ENCODE measurements at places on chromosomes 4 and X.

GRCh38 chrX:29531336-29531735 is 684.0 kb upstream of the MAGEB2 start:
- no peak for DNase-seq

DNA sequence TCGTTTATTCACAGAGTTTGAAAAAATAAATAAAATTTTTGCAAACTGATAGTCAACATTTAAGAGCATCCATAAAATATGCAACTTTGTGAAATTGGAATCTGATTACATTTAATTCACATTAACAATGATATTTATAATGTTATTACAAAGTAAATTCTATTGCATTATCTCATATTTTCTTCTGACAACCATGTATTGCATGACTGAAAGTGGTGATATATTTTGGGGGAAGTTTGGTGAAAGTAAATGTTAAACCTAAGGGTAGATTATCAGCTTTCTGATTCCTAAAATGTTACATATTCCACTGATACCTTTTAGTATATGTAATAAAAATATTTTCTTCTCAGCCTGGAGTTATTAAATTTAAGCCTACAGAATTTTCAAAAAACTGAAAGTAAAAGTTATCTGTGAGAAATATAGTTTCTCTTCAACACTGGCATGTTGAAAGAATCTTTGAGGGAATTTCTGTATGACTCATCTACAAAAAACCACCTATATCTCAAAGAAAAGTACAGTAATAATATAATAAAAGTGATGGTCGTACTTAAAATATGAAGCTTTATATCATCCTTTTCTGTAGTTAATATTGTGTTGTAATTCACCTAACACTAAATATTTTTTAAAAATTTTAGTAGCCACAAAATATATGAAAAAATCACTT is 1179.6 kb upstream of the PCDH7 start:
- no peak for DNase-seq

- no peak for DNase-seq
Measured at GRCh38 chrX:41716222-41716621, 7.8 kb upstream of the GPR82 start.

- no peak for DNase-seq
Measured at GRCh38 chr4:100657187-100657586, 139.4 kb upstream of the EMCN start.

DNA sequence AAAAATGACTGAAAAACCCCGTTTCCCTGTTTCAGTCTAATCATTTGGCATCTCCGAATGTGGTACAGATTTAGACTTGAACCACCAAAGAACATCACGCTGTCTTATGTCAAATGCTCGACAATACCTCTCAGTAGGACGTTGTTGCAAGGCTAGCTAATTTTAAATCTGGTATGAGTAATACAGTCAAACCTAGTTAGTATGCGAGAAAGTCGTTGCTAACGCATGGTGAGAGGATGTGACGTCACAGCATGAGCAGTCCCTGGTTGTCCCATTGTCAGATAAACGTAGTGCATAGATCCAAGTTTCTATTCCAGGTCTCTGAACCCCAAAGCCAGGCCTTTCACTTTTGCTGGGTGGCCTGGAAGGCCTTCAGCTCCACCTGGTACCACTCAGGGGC is 44.7 kb downstream of the SETD7 start:
- no peak for DNase-seq

DNA sequence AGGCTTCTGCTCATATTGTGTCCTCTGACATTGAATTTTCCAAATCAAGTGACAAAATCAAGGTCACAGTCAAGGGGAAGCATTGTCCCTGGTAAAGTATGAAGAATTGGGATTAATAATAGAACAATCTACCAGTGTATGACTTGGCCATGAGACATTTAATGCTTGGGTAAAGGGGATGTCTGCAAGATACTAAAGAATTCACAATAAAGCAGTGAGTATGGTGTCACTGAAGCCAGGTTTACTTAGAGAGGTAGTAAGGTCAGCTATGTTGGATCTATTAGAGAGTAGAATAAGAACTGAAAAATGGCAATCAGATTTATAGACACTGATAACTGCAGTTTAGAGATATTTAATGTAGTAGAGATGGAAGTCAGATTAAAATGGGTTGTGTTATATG is 349.2 kb downstream of the BMPR1B start:
- DNase-seq = no peak

DNA sequence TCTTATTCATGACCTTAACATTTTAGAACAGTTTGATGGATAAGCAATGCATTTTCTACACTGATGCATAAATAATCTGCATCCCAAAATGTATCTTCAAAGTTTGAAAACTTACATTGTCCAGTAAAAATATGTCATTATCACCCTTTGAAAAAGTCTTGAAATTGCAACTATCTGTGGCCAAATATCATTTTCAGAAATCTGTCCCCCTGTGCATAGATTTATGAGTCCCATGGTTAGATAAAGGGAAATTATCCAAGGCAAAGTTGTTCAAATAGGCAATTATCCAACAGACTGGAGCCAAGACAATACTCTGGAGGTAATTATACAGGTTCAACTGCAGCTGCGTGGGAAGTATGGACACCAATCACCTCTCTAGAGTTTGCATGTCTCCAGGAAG is 182.5 kb upstream of the INTU start:
- DNase-seq = no peak

- DNase-seq = no peak
Measured at GRCh38 chr4:185275501-185275900, 66.1 kb downstream of the SNX25 start.

- DNase-seq = no peak
Measured at GRCh38 chr4:60259781-60260180, 940.3 kb upstream of the ADGRL3 start.

- DNase-seq = no peak
Measured at GRCh38 chr4:1595789-1596325, 88.3 kb downstream of the FAM53A start.
